Iris pigment epithelial cell (primary cell): ENCODE measurements at places on chromosomes 7 and 10.

- no peak for DNase-seq
Observed at GRCh38 chr7:99614495-99614894, 2.3 kb upstream of the ZSCAN25 start.

GRCh38 chr10:48879451-48879850 lies 60.2 kb downstream of the LRRC18 start:
- no peak for DNase-seq

DNA sequence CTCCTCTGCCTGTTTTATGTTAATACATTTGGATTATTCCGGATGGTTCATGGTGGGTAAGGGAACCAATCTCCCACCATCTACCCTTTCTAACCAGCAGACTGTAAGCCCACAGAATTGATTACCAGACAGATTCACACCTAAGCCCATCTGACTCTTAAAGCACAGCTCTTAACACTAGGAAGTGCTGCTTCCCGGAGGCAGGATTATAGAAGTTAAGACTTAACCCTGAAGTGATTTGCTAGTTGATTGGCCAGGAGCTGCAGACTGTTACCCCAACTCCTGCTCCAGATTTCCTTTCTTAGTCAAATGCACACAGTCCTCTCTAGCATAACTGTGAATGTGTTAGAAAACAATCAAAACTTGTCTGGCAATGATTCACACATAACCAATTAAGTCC lies 221.7 kb downstream of the CDK14 start:
- no peak for DNase-seq

DNA sequence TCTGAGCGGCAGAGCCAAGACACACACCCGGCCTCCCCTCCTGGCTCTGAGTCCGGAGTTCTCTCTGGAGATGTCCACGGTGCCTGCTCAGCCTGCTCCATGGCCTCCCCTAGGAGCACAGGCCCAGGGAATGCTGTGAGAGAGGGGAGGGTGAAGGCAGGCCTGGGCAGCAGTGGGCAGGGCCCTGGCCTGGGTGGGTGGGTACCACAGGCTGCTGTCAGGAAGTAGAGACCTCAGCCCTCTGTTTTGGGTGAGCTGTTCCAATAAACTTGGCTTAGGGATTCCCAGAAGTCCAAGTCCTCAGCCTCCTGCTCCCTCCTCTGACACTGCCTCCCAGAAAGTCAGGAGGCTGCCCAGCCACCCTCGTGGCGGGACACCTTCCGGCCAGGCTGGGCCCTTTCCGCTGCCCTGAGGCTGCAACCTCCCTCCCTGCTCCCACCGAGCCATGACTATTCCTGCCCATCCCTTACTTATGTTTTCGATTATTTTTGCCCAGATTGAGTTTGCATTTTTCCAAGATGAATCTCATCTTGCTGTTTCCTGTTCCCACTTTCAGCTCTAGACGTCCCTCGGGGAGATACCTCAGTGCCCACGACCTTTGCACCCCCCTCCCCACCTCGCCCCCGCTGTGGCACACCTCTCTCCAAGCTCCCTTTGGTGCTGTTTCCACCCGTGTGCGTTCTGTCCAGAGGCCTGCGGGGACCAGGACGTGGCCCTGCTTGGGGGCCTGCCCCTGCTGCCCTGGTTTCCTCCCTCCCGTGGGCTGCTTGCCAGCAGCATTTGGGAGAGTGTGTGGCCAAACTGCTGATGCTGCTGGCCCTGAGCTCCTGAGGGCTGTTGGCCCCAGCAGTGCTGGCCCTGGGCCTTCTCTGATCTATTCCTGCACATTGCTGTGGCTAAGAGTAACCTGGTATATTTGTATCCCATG lies 5.8 kb upstream of the POLM start:
- DNase-seq, result peak; percentile 55

DNA sequence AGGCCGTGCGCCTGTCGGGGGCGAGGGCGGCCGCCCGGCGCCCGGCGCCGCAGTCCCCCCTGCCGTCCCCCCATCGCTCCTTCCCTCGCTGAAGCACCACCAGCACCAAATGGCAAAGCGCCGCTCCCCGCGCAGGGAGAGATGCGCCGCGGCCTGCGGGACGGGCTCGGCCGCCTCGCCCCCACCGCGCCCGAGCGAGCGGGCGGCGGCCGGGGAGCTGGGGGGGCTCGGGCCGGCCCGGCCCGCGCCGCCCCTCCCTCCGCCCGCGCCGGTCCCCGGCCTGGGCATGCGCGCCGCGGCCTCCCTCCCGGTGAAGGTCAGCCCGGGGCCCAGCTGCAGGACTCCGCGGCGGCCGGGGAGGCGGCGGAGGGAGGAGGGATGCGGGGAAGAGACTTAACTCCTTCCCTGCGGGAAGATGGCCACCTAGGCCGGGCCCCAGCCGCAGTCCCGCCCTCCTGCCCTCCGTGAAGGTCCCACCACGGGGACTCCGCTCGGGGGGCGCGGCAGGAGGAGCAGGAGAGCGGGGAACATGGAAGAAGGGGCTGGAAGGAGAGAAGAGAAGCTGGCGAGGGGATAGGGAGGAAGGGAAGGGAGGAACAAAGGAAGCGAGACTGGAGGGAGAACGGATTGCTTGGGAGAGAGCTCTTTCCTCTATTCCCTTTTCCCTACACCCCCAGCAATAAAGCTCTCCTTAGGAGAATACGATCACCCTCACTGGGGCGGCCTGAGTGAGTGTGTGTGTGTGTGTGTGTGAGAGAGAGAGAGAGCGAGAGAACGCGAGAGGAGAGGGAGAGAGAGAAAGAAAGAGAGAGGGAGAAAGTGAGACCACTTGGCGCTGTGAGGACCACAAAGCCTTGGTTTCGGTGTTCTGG lies 3.4 kb upstream of the SMARCD3 start:
- peak; percentile 78 for DNase-seq

- DNase-seq, result no peak
Observed at GRCh38 chr7:36984710-36985312, 260.5 kb upstream of the AOAH start.

GRCh38 chr10:86164174-86164774 lies 202.3 kb downstream of the GRID1 start:
- no peak for DNase-seq
